HepG2 (cell line): ENCODE measurements at places on chromosomes 2 and 18. TPM values are rescaled to one million over a fixed set of nuclear protein-coding genes. Genes with fewer than 3 reads are reported as not detected.

DNA sequence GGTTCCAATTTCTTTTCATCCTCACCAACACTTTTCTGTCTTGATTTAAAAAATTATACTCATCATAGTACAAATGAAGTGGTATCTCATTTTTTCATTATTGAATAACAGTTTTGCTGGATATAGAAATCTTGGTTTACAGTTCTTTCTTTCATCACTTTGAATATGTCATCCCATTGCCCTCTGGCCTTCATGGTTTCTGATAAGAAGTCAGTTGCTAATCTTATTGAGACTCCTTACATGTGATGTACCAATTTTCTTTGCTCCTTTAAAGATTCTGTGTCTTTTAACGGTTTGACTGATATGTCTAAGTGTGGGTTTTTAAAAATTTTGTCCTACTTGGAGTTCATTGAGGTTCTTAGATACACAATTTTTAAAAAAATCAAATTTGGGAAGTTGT lies 35.0 kb downstream of the SLC3A1 start:
- DNase-seq, result no peak

GRCh38 chr2:202109737-202110184 lies 36.7 kb downstream of the KIAA2012 start:
- DNase-seq, result no peak

DNA sequence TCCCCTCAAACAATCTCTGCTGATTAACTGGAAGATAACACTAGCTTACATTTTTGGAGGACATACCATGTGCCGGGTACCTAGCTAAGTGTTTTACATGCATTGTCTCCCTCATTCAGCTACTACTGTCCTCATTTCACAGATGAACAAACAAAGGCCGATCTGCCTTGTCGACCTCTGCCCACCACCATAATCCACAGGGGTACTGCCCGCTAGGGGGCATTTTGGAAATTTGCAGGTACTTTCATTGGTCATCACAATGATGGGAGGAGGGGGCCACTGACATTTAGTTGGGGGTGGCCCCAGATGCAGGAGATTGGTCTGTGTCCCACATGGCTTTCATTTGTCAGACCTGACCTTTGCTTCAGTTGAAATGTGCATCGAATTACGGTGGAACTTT lies 3.9 kb upstream of the TMEM163 start:
- no peak for DNase-seq

DNA sequence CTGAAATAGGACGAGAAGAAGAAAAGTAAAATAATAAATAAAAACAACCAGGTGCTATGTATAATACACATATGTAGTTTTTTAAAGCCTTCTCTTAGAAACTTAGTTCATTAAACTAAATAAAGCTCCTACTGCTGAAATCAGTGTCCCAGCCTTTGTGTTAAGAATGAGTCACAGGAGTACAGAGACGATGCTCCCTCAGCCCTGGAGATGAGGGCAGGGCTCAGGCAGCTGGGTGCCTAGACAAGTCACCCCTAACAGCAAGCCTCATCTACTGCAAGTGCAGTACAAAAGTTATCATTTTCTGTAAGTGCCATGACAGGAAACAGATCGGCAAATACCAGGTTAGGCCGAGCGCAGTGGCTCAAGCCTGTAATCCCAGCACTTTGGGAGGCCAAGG lies 18.2 kb downstream of the KIDINS220 start:
- DNase-seq, result no peak

DNA sequence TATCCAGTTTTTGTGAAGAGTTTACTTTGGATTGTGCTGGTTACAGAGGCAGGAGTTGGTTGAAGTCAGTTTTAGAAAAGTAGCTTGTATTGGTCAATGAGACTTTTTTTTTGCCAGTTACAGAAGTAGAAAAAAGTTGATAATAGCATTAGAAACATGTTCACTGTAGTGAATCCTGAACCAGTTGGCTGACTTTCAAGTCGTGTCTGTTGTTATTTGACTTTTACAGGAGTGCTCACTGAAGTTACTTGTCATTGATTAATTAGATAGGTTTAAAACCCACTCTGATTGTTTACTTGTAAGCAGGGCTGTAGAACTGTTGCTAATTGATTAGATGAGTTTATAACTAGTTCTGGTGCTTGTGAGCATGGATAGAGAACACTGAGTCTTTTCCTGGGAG lies 312.0 kb upstream of the VWC2L start:
- DNase-seq, result no peak

- no peak for DNase-seq
Measured at GRCh38 chr18:3689986-3690763, 240.2 kb downstream of the TGIF1 start.

GRCh38 chr18:44876755-44877154 lies 196.1 kb downstream of the SETBP1 start:
- DNase-seq, result no peak

GRCh38 chr2:128604045-128604444 lies 285.4 kb upstream of the HS6ST1 start:
- DNase-seq, result no peak

DNA sequence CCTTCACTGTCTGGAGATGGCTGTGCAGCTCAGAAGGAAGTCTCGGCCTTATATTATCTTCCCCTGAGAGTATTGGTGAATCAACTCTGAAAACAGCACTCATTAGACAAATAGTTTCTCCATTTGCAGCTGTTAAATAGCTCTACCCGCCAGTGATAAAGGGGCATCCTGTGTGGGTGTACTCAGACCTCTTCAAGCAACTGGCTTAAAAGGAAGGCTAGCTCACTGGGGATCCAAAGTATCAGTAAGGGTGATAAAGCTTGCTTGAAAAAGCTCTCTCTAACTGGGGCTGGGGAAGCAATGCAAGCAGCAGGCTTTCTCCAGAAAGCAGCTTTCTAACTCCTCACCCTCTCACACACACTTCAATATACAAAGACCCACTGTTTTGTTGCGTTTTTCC lies 64.9 kb upstream of the PSMD14 start:
- DNase-seq, result no peak

- no peak for DNase-seq
Measured at GRCh38 chr2:67290451-67291290, 106.5 kb upstream of the ETAA1 start.

- DNase-seq, result no peak
Measured at GRCh38 chr2:30790879-30791278, 16.4 kb downstream of the CAPN13 start.

- no peak for DNase-seq
Measured at GRCh38 chr2:84449711-84450110, 9.4 kb downstream of the SUCLG1 start.

DNA sequence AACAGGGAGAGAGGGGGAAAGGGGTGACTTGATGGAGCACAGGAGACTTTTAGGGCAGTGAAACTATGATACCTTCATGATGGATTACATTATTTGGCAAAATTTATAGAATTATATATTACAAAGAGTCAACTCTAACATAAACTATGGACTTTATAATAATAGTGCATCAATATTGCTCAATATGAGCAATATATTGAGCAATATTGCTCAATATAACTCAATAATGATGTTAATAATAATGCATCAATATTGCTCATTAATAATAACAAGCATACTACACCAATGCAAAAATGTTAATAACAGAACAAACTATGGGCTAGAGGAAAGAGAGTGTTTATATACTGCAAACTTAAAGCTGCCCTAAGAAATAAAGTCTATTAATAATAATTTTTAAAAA lies 3.1 kb upstream of the UNC80 start:
- DNase-seq, result no peak

DNA sequence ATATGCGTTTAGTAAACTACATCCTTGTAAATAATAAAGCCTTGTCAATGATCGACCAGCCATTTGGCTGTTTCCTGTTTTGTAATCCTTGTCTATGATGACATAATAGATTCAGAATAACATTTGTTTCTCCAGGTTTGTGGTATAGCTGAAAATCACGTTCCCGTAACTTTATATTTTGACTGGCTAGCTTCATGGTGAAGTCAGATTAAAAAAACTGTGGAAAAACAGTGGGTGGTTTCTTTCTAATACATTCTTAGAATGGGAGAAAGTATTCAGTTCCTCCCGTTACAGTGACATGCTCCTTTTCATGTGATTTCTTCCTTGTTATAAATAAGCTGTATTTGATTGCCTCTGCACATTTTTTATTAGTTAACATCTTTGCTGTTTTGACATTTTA lies 366.9 kb downstream of the NYAP2 start:
- DNase-seq, result no peak

DNA sequence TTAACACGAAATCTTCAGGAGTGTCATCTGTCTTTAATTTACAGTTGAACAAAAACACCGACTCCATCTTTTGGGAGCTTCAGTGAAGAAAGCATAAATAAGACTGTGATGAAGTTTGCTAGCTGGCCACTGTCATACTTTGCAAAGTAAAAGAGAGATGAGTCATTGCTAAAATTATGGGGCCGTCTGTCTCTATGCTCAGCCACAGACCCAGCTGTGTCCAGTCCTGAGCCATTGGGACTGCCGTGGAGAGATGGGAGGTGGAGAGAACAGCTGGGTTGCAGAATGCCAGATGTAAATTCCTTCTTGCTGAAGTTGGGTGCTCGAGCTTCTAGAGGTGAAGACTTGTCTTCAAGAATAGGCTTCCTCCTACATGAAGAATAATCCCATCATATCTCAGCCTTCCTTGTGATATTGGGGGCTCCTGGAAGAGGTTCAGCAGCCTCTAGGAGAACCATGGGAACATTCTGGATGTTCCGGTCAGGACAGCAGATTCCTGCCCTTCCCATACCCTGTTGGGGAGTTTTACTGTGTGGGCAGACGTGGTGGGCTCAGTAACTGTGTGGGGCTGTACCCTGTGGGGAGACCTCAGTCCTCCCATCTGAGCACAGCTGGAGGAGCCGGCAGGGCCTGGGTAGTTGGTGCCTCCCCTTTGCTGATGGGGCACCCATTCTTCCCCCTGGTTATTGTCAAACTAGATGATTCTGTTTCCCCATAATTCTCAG lies 71.1 kb downstream of the LDLRAD4 start:
- no peak for DNase-seq

GRCh38 chr2:215447673-215448081 lies 11.8 kb upstream of the FN1 start:
- DNase-seq, result no peak

DNA sequence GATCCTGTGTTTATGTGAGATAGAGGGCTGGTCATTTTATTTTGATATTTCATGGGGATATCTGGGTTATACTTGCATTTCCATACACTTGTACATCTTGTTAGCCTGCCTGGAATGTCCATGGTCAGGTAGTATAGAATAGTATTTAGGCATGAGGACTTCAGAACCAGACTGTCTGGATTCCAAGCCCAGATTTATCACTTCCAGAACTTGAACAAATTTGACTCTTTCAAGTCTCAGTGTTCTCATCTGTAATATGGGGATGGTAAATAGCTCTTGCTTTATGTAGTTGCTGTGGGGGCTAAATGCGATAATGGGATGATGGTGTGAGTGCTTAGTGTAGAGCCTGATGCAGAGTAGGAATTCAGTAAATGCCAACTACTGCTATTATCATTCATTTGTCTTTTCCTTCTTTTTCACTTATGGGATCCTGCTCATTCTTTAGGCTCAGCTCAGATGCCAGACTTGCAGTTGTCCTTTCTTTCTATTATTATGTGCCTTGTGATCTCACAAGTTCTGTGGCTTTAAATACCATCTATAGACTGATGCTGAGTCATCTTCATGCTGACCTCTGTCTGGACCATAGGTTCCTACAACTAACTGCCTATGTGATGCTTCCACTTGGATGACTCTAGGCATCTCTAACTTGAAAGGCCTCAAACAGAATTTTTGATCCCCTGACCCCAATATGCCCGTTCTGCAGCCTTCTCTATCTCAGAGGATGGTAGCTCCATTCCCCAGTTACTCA lies 67.4 kb downstream of the POLE4 start:
- no peak for DNase-seq

DNA sequence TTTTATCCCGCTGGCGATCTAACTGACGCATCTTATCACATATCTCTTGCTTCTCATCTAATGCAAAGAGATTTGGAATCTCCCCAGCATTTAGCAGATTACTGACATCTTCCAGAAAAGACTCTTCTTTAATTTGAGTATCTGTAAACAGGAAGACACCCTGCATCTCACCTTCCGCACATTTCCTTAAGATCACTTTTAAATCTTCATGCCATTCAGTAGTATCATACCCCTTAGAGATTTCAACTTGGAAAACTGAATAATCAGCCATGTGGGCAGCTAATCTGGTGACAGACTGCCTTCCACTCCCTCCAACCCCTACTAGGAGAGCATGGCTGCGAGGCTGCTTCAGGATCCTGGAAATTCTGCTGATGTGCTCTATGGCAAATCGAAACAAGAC lies 204.3 kb downstream of the DNAH7 start:
- DNase-seq, result no peak

GRCh38 chr2:28049416-28049815 lies 158.9 kb downstream of the BABAM2 start:
- DNase-seq, result no peak

Gene LIMS3
- total RNA-seq, result 0.69 and 1.3 TPM in 2 replicates

Gene NRP2
- 0.60 and 1.4 TPM in 2 replicates for total RNA-seq

Gene DES
- total RNA-seq, result not detected in 2 replicates

Gene SCYGR6
- not detected in 2 replicates for total RNA-seq

Gene ARL4C
- total RNA-seq, result 0.15 and 0.21 TPM in 2 replicates

Gene CNPPD1
- 24.8 and 35.5 TPM in 2 replicates for total RNA-seq

Gene MRPL30
- 75.3 and 118 TPM in 2 replicates for total RNA-seq

Gene CDKL4
- 0.29 and 0.48 TPM in 2 replicates for total RNA-seq

Gene IL36RN
- total RNA-seq, result not detected in 2 replicates

Gene TDRD15
- 0.28 and 0.29 TPM in 2 replicates for total RNA-seq
